Gastroesophageal sphincter (tissue), 4 donors: ENCODE measurements at places on chromosomes 5 and 9. TPM values are rescaled to one million over a fixed set of nuclear protein-coding genes. Genes with fewer than 3 reads are reported as not detected.

DNA sequence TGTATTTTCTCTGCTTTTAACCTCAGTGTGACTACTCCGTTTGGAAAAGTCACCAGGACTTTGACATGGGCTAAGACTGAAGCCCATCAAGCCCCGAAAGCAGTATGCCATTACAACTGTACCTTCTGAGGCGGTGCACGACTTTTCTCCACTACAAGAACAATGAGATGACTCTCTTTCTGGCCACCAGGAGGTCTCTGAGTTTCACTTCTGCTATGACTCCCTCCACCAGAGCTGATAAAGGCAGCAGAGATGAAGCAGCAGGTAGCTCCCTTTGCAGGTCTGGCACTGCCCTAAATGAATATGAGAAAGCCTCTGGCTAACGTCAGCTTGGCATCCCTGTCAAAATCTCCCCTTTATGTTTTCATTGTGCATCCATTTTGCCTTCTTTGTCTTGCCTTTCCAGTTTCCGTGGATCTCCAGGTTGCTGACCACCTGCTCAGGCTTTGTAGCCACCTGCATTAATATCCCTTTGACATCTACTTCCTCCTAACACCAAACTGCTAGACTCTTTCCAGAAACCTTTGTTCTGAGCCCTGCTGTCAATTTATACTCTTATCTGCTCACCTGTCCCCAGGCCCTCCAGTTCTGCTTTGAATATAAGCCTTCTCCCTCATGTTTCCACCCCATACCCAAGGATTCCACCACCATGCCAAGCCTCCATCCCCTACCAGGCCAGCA lies 221.7 kb downstream of the ZNF608 start:
- no peaks in the 10 kb centered on the region for H3K27me3 ChIP-seq
- H3K36me3 ChIP-seq = no peaks in the 10 kb centered on the region
- no peak overlapping the region for H3K27ac ChIP-seq
- peaks cover under 1% of the 10 kb centered on the region for H3K4me1 ChIP-seq
- ATAC-seq = no peak
- no peak overlapping the region for H3K4me3 ChIP-seq

DNA sequence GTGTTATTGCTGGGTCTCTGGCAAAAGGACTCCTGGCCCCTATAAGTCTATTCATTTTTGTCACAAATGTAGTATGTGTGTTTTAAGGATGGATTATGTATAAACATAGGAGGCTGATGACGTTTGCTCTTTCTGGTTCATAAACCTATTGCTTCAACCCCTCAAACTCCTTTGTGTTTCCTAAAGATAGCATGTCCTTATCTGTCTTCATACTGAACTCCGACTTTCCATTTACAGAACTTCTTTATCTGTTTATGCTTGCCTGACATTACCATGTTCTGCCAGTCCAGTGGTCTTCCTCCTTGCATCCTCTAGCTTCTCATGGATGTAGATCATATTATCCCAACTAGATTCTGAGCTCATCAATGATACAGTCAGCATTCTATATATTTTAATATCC lies 46.1 kb downstream of the ARHGEF28 start:
- no peak for ATAC-seq
- H3K36me3 ChIP-seq = no peaks in the 10 kb centered on the region
- no peaks in the 10 kb centered on the region for H3K27me3 ChIP-seq

GRCh38 chr5:10987925-10988504 lies 227.0 kb upstream of the DAP start:
- ATAC-seq = no peak
- no peak overlapping the region for H3K27ac ChIP-seq
- peaks cover 41% of the 10 kb centered on the region for H3K27me3 ChIP-seq
- no peaks in the 10 kb centered on the region for H3K4me1 ChIP-seq
- H3K36me3 ChIP-seq = no peaks in the 10 kb centered on the region

GRCh38 chr5:125484742-125485641 lies 738.6 kb upstream of the ZNF608 start:
- H3K4me3 ChIP-seq = peak overlapping the region; percentile 12
- no peaks in the 10 kb centered on the region for H3K36me3 ChIP-seq
- H3K27me3 ChIP-seq = no peaks in the 10 kb centered on the region
- ATAC-seq = peak; percentile 96
- H3K27ac ChIP-seq = peak overlapping the region; percentile 97
- peaks cover 18% of the 10 kb centered on the region for H3K4me1 ChIP-seq

GRCh38 chr9:14480526-14480925 lies 166.6 kb upstream of the NFIB start:
- H3K4me1 ChIP-seq = no peaks in the 10 kb centered on the region
- no peak for ATAC-seq
- H3K4me3 ChIP-seq = no peak overlapping the region
- H3K27ac ChIP-seq = no peak overlapping the region
- H3K27me3 ChIP-seq = no peaks in the 10 kb centered on the region
- no peaks in the 10 kb centered on the region for H3K36me3 ChIP-seq

DNA sequence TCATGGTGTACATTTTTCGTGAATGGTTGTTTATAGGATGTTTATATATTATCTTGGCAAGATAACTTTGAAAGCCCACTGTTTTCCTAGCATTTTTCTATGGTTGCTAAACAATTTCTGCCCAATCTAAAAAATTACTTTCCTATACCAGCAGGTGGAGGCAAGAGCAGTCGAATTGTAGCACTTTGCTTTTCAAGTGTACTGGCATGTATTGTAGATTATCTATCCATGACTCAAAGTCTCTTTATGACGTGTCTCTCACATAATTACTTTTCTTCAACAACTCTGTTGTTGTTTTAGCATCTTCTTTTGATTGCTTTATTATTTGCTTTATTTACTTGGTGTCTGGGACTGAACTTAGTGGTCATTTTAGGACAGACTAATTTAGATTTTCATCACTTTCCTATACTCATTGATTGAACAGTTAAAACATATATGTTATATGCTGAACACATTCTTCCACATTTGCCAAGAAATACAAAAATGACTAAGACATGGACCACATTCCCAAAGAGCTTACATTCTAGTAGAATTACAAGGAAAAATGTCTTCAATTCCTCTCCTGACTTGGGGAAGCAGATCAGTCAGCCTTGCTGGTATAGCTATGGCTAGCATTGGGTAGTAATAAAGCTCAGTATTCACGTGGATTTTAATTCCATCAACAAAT lies 20.7 kb downstream of the NLN start:
- H3K27ac ChIP-seq = no peak overlapping the region
- no peaks in the 10 kb centered on the region for H3K4me1 ChIP-seq
- no peak overlapping the region for H3K4me3 ChIP-seq

GRCh38 chr5:145872486-145872885 lies 328 bp downstream of the GRXCR2 start:
- no peak overlapping the region for H3K4me3 ChIP-seq
- H3K36me3 ChIP-seq = no peaks in the 10 kb centered on the region
- no peak overlapping the region for H3K27ac ChIP-seq
- no peaks in the 10 kb centered on the region for H3K4me1 ChIP-seq

GRCh38 chr9:110986529-110986928 lies 51.7 kb downstream of the LPAR1 start:
- H3K4me1 ChIP-seq = no peaks in the 10 kb centered on the region
- no peaks in the 10 kb centered on the region for H3K36me3 ChIP-seq
- H3K27me3 ChIP-seq = no peaks in the 10 kb centered on the region
- ATAC-seq = no peak
- H3K4me3 ChIP-seq = no peak overlapping the region
- H3K27ac ChIP-seq = no peak overlapping the region

DNA sequence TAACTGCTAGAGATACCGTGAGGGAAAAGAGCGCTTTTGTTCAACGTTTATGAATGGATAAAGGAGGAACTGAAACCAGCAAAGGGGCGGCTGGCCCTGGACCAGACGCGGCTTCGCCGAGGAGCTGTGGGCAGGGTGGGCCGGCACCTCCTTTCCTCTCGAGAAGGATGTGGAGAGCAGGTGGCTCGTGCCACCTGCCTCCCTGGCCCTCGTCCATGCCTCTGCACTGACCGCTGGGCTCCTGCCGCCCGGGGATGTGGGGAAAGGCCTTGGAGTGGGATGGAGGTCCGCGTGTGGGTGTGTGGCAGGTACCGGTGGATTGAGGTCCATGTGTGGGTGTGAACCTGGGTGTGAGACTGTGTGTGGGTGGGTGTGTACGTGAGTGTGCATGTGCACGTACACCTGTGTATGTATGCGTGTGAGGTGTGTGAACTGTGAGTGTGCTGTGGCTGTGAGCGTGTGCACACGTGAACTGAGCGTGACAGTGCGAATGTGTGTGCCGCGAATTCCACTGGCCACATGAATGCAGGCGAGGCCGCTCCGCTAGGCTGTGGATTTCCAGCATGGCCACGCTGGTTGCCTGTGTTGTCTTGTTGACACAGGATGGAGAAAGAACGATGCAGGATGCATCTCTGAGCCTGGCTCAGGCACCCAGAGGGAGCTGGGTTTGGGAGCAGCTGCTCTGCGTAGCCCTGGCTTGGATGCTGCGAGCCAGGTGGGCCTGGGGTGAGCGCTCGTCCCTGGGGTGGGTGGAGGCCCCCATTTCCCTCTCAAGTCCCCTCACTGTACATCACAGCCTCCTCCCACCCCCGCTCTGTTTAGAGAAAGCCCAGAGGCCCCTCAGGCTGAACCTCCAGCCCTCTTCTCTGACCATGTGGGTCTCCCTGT lies 4.4 kb upstream of the CEP72 start:
- ATAC-seq = no peak
- no peaks in the 10 kb centered on the region for H3K4me1 ChIP-seq
- H3K36me3 ChIP-seq = no peaks in the 10 kb centered on the region

DNA sequence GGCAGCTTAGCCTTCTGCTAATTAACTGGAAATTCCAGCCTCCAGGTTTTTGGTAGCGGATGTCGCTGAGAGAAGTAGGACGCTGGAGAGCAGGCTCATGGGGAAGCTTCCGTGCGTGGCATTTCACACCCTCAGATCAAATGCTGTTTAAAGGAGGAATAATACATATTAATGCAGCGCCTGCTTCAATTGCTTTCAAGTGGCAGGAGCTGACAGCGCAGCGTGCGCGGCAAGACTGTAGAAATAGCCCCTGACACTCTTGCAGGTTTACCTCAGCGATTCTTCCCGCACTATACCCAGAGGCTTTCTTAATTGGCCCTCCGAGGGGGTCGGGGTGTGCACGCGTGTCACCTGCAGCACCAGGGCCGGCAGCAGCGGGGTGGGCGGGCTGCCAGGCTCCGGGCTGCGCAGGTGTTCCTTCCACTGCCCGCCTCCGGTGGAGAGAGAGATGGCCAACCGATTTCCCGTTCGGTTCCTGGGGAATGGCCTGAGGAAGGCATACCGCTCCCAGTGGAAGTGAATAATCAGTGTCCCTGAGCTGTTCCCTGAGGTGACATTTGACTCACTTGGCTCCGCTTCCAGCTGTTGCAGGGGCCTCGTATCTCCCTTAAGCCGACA lies 427.9 kb downstream of the KCTD16 start:
- H3K4me1 ChIP-seq = no peaks in the 10 kb centered on the region
- ATAC-seq = no peak
- H3K4me3 ChIP-seq = no peak overlapping the region
- no peak overlapping the region for H3K27ac ChIP-seq
- no peaks in the 10 kb centered on the region for H3K36me3 ChIP-seq

DNA sequence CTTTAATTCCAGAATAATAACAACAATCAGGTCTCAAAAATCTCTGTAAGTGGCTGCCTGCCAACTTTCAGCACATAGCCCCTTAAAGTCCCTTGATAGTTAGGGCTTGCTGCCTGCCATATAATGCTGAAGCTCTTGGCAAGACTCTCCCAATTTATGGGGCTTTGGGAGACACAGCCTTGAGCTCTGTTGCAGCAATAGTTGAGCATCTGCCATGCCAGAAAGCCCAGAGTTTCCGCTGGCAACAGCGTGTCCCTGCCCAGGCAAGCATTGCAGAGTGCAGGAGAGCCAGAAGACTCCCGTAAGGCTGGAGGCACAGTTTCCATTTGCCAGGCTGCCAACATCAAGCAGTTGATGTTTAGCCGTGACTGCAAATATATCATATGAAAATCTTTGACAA lies 678.5 kb upstream of the NUDT12 start:
- no peaks in the 10 kb centered on the region for H3K27me3 ChIP-seq
- no peak overlapping the region for H3K4me3 ChIP-seq
- no peaks in the 10 kb centered on the region for H3K36me3 ChIP-seq
- no peak overlapping the region for H3K27ac ChIP-seq
- H3K4me1 ChIP-seq = no peaks in the 10 kb centered on the region

DNA sequence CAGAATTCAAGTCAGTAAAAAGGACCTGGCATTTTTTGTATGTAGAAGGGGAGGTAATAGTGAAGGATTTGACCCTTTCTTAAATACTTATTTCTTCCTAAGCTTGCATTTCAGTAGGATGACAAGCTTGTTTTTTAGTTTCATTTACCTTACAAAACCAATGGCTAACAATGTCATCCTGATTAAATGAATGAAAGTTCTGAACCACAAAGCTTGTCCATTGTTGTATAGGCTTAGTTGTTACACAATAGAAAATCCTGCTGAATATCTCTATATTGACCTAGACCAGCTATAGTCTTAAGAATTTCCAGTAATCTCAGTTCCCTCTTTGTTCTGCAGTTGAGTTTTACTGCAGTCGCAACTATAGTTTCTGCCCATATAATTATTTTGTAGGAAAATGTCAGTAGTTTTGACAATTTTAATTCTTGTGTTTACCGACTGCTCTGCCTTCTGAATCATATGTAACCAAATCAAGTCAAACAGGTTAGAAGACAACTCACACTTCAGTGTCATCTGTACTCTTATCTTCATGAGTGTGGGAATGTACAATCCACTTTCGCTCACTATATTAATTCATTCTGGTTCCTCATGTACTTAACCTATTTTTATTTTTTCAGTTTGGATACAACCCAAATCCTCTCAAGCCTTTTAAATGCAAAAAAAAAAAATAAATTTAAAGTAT lies 195.7 kb downstream of the CD180 start:
- H3K27ac ChIP-seq = no peak overlapping the region
- peaks cover 24% of the 10 kb centered on the region for H3K4me1 ChIP-seq
- H3K4me3 ChIP-seq = no peak overlapping the region
- H3K27me3 ChIP-seq = no peaks in the 10 kb centered on the region
- no peak for ATAC-seq
- H3K36me3 ChIP-seq = no peaks in the 10 kb centered on the region

DNA sequence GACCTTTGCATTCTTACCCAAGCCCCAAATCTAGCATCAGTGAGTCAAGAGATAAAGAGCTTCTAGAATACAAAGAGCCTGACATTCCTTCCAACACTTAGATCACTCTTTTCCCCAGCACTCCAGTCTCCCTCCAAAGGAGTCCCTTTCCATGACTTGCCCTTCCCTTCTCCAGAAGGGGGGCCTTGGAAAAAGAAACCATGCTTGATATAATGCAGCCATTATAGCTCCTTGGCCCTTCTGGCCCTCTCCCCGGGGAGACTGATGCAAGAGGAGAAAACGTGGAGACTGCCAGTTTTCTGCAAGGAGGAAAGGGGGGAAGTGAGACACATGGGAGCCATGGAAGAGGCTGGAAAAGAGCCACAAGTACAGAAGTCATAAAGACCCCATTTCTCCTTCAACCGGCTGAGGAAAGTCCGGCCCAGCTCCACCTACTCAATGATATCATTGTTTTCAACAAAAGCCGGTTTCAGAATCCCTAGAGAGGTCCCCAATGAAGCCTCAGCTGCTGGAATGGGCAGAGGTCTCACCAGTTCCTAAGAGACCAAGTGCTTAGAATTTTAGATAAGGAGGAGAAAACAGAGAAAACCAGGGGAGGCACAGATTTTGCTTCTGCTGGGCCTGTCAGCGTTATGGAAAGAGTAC lies 29.0 kb downstream of the ADAM19 start:
- no peak for ATAC-seq
- H3K36me3 ChIP-seq = no peaks in the 10 kb centered on the region
- no peaks in the 10 kb centered on the region for H3K27me3 ChIP-seq
- H3K4me3 ChIP-seq = no peak overlapping the region

Gene GPR150
- total RNA-seq = 0.31 TPM

Gene CYSRT1
- 1.1 TPM for total RNA-seq

Gene FAM221B
- not detected for total RNA-seq

Gene SPINK6
- not detected for total RNA-seq
